ENCODE measurements at places on chromosomes 12 and 14.

GRCh38 chr14:44701563-44702263, 194.6 kb upstream of the FSCB start:
- no peak for DNase-seq

DNA sequence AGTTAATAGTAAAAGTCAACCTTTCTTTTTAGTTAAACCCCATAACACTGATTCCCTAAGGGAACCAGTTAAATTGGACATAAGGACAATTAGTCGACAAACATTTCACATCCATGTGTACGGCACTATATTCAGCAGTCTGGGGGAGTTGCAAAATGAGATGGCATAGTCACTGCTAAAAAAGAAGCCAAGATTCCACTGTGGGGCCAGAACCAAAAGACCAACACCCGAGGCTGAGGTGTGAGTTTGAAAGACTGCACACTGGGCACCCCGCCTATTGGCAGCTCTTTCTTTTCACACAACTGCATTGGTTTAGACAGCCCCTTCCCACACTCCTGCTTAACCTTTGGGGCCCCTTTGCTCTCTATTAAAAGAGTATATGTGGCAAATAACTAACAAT, 16.7 kb downstream of the SETD3 start:
- DNase-seq, result no peak

DNA sequence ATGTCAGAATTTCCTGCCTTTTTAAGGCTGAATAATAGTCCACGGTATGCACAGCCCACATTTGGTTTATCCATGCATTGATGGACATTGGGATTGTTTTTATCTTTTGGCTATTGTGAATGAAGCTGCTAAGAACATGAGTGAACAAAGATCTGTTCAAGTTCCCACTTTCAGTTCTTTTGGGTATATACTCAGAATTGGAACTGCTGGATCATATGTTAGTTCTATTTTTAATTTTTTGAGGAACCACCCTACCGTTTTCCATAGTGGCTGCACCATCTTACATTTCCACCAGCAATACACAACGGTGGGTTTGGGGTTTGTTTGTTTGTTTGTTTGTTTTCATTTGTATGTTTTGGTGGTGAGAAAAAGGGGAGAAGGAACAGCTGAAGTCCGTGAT, 6.4 kb downstream of the GPR68 start:
- no peak for DNase-seq

DNA sequence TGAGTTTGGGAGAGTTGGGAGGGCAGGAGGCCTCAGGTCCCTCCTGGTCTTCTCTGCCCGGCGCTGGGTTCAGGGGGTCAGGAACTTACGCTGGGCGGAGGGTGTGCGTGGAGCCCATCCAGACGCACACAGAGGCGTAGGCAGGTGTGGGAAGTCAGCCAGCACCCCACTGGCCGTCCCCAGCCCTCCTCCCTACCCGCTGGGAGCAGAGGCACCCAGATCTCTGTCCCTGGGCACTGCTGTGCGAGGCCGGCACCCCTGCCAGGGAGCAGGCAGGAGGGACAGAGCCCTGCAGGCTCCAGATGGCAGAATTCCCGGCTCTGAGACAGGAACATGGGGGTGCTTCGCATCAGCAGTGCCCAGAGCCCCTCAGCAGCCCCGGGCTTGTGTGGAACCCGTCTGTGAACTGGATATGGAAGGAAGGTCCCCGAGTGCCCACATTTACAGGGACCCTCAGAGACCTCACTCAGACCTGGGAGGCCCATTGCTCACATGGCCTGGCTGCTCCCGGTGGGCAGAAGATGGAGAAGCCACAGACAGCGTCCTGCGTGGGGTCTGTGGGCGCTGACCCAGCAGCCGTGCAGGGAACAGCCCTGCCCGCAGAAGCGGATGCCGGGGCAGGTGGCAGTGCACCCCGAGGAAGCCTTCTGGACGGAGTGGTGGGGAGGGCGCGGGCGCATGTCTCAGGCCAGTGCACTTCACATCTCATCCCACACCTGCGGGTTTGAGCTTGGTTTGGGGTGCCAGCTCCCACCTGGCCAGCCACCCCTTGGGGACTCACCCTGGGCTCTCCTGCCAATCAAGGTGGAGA, 59.3 kb downstream of the LRCOL1 start:
- DNase-seq, result no peak

GRCh38 chr14:92647797-92648279, 100.6 kb downstream of the LGMN start:
- no peak for DNase-seq

DNA sequence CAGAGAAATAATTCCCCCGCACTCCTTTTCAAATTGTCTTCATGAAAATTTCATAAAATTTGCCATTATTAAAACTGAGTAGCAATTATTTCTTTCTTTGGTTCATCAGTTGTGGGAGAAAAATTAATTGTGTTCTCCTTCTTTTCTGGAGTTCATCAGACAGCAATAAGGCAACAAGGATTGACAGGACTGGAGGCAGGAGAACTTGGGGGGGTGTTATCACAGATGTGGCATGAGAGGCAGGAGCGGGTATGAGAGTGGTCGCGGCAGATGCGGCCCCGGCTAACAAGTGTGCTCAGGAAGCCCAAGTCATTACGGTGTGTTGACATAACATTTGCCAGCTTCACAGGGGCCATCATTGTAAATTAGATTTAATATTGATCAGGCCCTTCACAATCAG, 306.6 kb upstream of the TMPO start:
- no peak for DNase-seq

Data from activated CD4-positive, alpha-beta T cell treated with anti-CD3 and anti-CD28 coated beads for 48 hours (primary cell).